Neural progenitor cell (in vitro differentiated cells): ENCODE measurements at places on chromosomes 16 and 17. TPM values are rescaled to one million over a fixed set of nuclear protein-coding genes. Genes with fewer than 3 reads are reported as not detected.

Gene CCL16
- total RNA-seq, result not detected in 2 replicates

Gene EPX
- not detected in 2 replicates for total RNA-seq

Gene PLA2G10
- not detected in 2 replicates for total RNA-seq

Gene IRX3
- 4.6 and 9.1 TPM in 2 replicates for total RNA-seq

Gene CUEDC1
- 8.8 and 14.7 TPM in 2 replicates for total RNA-seq

Gene PCYT2
- 6.8 and 17.0 TPM in 2 replicates for total RNA-seq

Gene CDH13
- 3.0 and 3.2 TPM in 2 replicates for total RNA-seq

Gene GPS1
- 86.6 and 174 TPM in 2 replicates for total RNA-seq

Gene ZNF385C
- 5.0 and 7.5 TPM in 2 replicates for total RNA-seq

Gene PAFAH1B1
- 177 and 209 TPM in 2 replicates for total RNA-seq

Gene TEDC2
- 29.1 and 62.1 TPM in 2 replicates for total RNA-seq

Gene ITGAD
- total RNA-seq, result not detected in 2 replicates

Gene EARS2
- total RNA-seq, result 19.7 and 38.9 TPM in 2 replicates

Gene ESRP2
- 1.5 and 5.4 TPM in 2 replicates for total RNA-seq

Gene PHAF1
- 29.1 and 31.5 TPM in 2 replicates for total RNA-seq

Gene KCTD19
- total RNA-seq, result 1.1 TPM in 2 replicates

Gene KRT24
- not detected in 2 replicates for total RNA-seq

Gene NOD2
- total RNA-seq, result 0.22 TPM in 1 of 2 replicates, not detected in the other

Gene CBX8
- 2.8 and 15.2 TPM in 2 replicates for total RNA-seq

Gene SECTM1
- total RNA-seq, result 0.12 TPM in 1 of 2 replicates, not detected in the other

Gene ST6GALNAC2
- total RNA-seq, result 0.28 TPM in 1 of 2 replicates, not detected in the other

Gene KCNJ12
- total RNA-seq, result 0.56 and 1.8 TPM in 2 replicates
